Mucosa of gallbladder (tissue), 1 donor: ENCODE measurements at places on chromosomes 16 and 17.

DNA sequence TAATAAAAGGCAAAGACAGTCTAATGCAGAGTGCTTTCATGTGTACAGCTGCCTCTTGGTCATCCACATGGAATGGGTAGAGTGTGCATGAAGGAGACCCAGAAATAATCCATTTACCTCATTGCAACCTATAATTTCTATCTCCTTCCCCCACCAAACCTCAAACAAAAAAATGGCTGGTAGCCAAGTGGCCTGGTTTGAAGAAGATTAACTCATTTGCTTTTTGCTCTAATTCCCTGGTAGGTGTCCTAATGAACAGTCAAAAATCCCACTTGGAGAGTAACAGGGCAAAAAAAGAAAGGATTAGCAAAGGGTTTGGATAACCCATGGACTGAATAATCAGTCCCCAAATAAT is 13.0 kb upstream of the LYRM9 start:
- no peak for DNase-seq

- no peak for DNase-seq
Observed at GRCh38 chr17:37430051-37430627, 23.5 kb downstream of the TADA2A start.

- DNase-seq: no peak
Observed at GRCh38 chr17:8712698-8713097, 31.9 kb downstream of the CCDC42 start.

DNA sequence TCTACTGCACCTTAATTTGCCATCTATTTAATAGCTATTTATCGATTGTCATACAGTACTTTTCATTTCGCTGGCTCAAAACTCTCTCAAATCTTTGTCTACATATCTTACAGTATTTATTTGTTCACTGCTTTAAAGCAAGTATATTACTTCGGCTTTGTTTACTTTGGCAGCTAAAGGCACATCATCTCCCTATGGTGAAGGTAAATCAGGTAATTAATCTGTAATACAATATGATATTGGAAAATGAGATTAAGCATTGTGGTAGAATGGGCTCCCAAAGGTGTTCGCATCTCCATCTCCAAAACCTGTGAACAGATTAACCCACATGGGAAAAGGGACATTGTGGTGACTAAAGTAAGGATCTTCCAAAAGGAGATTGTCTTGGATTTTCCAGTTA is 6.5 kb downstream of the TMEM170A start:
- no peak for DNase-seq

DNA sequence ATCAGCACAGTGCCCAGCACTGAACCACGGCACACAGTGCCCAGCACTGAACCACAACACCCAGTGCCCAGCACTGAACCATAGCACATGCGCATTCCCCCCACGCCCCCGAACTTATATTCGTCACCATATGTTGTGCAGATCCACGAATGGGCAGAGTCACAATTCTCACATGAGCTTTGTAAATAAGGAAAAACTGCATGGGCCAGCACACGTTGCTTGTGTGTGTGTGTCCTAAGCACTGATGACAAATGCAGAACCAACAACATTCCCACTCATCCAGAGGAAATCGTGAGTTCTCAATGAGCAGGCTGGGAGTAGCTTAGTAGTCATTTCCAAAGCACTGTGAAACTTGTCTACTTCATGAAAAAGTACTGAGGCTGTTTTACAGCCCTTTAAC is 70.0 kb downstream of the ADCY9 start:
- no peak for DNase-seq

DNA sequence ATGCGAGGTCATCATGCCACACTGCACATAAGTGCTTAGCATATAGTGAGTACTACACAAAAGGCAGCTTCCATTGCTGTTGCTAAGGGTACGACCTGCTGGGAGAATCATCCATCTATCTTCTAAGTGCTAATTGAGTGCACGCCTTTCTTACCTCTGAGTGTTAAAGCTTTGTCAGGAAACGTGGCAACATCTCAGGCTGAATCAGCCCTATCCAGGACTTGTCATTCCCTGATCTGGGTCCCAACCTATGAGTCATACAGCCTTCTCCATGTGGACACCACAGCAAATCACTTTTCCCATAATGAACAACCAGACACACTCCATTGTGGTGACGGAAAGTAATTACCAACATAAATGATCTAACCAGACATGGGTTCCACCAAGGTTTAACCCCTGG is 201.1 kb upstream of the MAF start:
- DNase-seq: no peak

GRCh38 chr16:4682616-4683254 is 10.6 kb upstream of the NUDT16L1 start:
- no peak for DNase-seq

- no peak for DNase-seq
Observed at GRCh38 chr16:14416184-14416583, 213.9 kb downstream of the PARN start.
